ENCODE measurements at places on chromosomes 5 and 9.

- no peak for DNase-seq
These were observed 278.6 kb downstream of the SPOCK1 start for GRCh38 chr5:137220523-137220927.

- no peak for DNase-seq
These were observed 30.8 kb downstream of the SLC6A3 start for GRCh38 chr5:1414311-1415058.

DNA sequence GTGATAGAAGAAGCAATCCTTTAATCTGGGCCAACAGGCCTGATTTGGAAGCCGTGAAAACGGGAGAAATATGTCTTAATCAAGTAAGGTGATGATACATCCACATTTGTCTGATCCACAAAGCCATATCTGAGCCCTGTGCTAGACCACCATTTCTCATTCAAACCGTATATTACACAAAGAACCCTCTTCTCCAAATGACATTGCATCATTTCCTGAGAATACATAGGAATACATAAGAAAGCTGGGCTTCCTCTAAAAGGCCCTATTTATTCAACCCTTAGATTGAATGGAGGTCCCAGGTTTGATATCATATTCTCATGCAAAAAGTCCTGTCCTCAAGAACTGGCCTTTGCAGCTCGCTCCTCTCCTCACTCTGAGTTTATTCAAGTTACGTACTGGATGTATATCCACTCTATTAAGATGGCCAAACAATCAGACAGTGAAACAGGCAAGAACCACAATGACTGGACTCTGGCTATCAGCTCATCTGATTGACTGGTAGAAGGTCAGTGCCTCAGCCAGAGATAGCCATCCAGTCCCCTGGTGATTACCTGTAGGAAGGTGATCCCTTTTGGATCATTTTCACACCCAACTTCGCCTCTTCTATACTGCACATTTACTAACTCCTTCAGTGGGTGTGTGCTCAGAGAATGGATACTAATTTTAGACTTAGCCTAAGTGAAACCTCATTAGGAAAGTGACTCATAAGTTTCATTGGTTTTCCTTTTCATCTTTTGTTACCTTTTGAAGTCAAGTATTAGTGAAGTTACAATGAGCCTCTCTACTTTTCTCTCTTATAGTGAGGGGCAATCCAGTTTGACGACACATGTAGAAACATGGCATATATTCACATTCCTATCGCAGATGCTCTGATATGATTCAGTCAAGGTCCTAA, 167.6 kb upstream of the WWC1 start:
- no peak for DNase-seq

DNA sequence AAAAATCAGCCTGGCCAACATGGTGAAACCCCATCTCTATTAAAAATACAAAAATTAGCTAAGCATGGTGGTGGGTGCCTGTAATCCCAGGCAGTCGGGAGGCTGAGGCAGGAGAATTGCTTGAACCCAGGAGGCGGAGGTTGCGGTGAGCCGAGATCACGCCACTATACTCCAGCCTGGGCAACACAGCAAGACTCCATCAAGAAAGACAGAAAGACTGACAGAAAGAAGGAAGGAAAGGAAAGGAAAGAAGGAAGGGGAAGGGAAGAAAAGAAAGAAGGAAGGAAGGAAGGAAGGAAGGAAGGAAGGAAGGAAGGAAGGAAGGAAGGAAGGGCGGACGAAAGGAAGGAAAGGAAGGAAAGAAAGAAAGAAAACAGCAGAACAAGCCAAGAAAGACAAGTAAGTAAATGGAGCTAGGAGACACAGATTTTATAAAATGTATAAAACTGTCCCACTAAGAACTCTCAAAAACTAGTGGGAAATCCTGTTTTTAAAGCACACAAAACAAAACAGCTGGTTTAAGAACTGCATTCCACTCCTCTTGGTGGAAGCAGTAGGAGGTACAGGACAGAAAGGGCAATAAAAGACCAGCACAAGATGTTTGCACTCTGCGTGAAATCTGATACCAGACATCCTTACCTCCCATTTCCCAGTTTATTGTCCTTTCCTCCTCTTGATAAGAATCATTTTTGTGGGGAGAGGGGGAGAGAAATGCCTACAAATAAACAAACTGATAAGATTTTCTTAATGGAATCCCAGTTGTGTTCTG, 46.7 kb downstream of the MYO10 start:
- DNase-seq = no peak

Measured in T-helper 9 cell (primary cell).